GM23338 (cell line): ENCODE measurements at places on chromosomes 7 and 10. TPM values are rescaled to one million over a fixed set of nuclear protein-coding genes. Genes with fewer than 3 reads are reported as not detected.

The NRCAM gene
- total RNA-seq: 3.5 and 6.8 TPM in 2 replicates

The PDE6C gene
- not detected in 2 replicates for total RNA-seq

The SYT15 gene
- total RNA-seq: 0.39 TPM in 1 of 2 replicates, not detected in the other

The BHLHA15 gene
- 8.3 and 10.9 TPM in 2 replicates for total RNA-seq

The RSBN1L gene
- total RNA-seq: 19.7 and 20.0 TPM in 2 replicates

The DNAJC30 gene
- total RNA-seq: 1.3 and 2.8 TPM in 2 replicates

The APBB1IP gene
- total RNA-seq: 0.14 TPM in 1 of 2 replicates, not detected in the other

The GFRA1 gene
- total RNA-seq: 2.5 and 2.8 TPM in 2 replicates

The GRM3 gene
- total RNA-seq: 1.9 and 3.8 TPM in 2 replicates

The ZNF365 gene
- total RNA-seq: 0.35 and 0.59 TPM in 2 replicates

The AUTS2 gene
- total RNA-seq: 57.1 and 91.0 TPM in 2 replicates

The ZNF282 gene
- total RNA-seq: 34.3 and 36.3 TPM in 2 replicates

The STAG3 gene
- 3.4 and 4.6 TPM in 2 replicates for total RNA-seq

The HOXA1 gene
- not detected in 2 replicates for total RNA-seq

The MYOZ1 gene
- 2.4 and 3.2 TPM in 2 replicates for total RNA-seq

The EBLN1 gene
- not detected in 2 replicates for total RNA-seq

The SLC26A4 gene
- 0.07 TPM in 1 of 2 replicates, not detected in the other for total RNA-seq

The PTPRZ1 gene
- 230 and 238 TPM in 2 replicates for total RNA-seq

The GJD4 gene
- total RNA-seq: 0.35 TPM in 1 of 2 replicates, not detected in the other

The SOSTDC1 gene
- 0.70 and 0.76 TPM in 2 replicates for total RNA-seq

The MEST gene
- total RNA-seq: 229 and 230 TPM in 2 replicates

The GNAT3 gene
- total RNA-seq: not detected in 2 replicates

The TWIST1 gene
- 0.12 and 0.24 TPM in 2 replicates for total RNA-seq

The CAMK2B gene
- total RNA-seq: not detected in 2 replicates

The TMEM229A gene
- 0.16 and 0.80 TPM in 2 replicates for total RNA-seq

The NCF1 gene
- total RNA-seq: 0.49 and 1.0 TPM in 2 replicates
